Stimulated activated CD8-positive, alpha-beta memory T cell treated with anti-CD3 and anti-CD28 coated beads, Interleukin-2, amount 100 ng/mL, for 1 hour (primary cell): ENCODE measurements at places on chromosomes 5 and 9.

- DNase-seq = peak; percentile 29
Measured at GRCh38 chr5:119411361-119412278, 40.7 kb upstream of the HSD17B4 start.

GRCh38 chr5:95087816-95088317 lies 197.0 kb downstream of the MCTP1 start:
- no peak for DNase-seq

- no peak for DNase-seq
Measured at GRCh38 chr5:96093340-96093739, 131.7 kb upstream of the ELL2 start.

GRCh38 chr5:124718380-124718789 lies 28.1 kb downstream of the ZNF608 start:
- DNase-seq = no peak

DNA sequence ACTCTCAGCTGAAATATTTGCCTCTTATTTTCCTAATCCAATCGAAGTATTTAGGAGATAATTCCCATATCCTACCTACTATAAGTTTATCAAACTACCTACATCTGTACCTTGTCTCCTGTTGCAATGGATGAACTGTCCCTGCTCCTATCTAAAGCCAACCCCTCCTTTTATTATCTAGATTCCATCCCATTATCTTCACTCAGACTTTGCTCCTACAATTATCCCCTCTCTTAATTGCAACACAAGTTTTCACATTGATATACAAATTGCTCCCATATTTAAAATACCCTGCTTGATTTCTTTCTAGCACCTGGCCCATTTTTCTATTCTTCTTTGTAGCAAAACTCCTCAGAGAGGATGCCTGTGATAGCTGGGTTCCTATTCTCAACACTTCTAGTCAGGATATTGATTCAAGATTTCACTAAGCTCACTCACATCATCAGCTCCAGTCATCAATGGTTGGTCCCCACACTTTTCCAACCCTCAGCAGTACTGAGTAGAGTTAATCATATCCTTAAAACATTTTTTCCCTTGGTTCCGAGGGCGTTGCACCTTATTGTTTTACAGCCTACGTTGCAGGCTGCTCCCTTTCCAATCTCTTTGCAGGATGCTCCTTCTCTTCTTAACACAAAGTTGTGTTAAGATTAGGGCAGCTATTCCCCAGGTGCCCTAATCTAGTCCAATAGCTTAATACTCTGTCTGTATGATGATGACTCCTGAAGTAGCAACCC lies 177.8 kb upstream of the PTGER4 start:
- DNase-seq = no peak

DNA sequence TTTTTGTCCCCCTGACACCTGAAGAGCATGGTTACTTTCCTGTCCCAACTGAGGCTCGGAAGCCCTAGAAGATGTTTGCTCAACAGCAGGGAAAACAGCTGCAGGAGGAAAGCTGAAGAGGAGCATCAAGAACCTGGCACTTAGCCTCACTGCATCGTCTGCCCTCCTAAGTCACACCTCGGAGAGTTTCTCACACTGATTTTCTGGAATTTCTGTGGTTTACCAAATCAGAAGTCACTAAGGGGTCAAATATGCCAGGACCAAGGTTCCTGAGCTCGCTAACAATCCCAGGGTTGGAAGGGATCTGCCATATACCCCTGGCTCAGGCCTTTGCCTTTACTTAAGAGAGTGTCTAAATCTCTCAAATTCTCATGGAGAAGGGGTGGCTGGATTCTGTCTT lies 5.3 kb downstream of the IL12B start:
- DNase-seq = no peak

DNA sequence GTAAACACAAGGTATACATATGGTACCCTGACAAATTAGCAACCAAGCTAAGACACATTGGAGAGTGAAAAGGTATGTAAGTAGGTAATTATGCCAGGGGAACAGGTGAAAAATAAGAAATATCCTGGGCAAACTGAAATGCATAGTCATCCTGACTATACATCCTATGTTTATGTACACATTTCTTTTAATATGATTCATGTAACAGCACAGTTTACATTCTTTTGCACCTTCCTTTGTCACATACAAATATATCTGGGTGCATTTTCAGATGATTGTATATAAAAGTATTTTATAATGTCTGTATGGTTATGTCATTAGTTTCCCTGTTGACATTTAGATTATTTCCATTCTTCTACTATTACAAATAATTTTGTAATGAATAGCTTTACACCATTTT lies 1146.9 kb downstream of the EFNA5 start:
- no peak for DNase-seq

GRCh38 chr9:92668746-92669526 lies 995 bp downstream of the IPPK start:
- no peak for DNase-seq

DNA sequence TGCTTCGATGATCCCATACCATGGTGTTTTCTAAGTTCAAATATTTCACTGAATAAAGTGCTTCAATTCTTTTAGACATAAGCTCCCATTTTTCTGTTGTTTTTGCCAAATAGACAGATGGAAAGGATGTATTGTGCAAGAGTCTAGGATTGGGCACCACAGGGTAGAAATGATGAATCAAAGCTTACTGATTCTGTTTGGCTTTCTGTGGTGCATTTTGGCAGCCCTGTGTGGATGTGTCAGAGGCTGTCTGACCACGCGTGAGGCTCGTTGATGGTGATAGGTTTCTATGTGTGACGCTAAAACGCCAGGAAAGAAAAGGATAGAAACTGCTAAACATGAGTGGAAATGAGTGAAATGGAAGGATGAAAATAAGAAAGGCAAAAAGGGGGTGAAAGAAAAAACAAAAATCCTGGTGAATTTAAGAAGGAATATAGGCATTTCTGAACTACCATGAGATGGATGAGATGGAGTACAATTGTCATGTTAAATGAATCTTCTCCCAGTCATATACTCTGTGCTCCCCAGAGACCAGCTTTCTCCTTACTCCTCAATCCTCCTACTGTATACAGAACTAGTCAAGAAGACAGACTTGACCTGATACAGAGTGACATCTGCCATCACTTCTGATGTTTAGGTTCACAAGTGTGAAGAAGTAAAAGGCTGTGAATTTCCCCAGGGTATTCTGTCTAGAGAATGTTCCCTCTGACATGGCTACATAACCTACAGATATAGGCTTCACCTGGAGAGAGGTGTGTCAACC lies 54.4 kb downstream of the ANKH start:
- DNase-seq = no peak

- no peak for DNase-seq
Measured at GRCh38 chr5:157596487-157596886, 20.9 kb upstream of the ADAM19 start.

- no peak for DNase-seq
Measured at GRCh38 chr9:118829334-118829733, 539.9 kb downstream of the BRINP1 start.

GRCh38 chr5:157767689-157768088 lies 24.2 kb downstream of the LSM11 start:
- DNase-seq = no peak

GRCh38 chr5:93909356-93909755 lies 168.0 kb upstream of the POU5F2 start:
- no peak for DNase-seq

DNA sequence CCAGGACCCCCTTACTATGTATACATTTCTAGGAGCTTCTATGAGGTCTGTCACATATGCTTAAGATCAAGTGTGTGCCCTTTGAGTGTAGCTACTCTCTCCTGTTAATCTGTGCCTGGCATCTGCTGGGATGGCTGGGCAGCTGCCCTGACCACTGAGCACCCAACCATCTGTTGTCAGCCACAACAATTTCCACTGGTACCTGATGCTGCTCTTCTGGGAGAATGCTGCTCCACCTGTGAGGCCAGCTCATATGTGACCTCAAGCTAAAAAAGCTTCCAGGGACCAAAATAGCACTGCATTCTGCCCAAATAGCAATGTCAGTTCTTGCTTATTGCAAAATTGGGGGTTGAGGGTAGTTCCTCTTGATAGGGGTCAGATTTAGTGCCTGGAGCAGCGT lies 595.6 kb downstream of the RAB3C start:
- DNase-seq = no peak

GRCh38 chr5:134905246-134905996 lies 490 bp downstream of the PCBD2 start:
- peak; percentile 25 for DNase-seq

GRCh38 chr5:139064613-139065012 lies 133.6 kb downstream of the SIL1 start:
- DNase-seq = no peak

DNA sequence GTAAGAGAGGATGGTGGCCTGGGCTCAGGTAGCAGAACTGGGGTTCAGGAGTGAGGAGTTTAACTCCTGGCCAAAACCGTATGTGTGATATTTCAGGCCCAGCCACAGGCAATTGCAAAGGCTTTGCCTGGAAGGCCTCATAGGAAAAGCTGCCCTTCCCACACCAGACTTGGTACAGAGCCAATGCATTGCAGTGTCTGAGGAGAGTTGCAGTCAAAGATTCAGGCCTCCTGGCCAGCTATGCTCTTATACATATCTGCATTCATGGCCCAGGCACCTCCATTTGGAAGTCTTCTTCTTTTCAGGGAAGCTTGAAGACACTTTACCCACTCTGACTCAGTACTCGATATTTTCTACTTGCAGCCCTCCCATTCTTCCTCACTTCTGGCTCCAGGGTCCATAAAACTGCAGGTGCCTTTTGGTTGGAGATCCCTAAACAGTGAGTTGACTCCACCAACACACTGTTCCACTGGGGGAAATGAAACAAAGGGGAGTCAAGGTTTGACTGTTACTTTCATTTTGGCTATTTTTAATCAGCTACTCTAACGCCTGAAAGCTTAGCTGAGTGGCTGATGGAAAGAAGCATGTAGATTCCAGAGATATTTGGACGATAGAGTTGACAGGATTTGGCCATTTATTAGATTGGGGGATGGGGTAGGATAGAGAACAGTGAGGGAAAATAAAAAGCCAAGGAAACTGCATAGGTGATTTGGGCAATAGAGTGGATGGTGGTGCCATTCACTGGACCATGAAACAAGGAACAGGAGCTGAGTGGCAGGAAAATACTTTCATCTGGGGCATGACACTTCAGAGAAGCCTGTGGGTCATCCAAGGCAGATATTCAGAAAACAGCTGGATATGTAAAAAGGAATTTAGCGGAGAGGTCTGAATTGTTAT lies 30.6 kb upstream of the IL33 start:
- no peak for DNase-seq

DNA sequence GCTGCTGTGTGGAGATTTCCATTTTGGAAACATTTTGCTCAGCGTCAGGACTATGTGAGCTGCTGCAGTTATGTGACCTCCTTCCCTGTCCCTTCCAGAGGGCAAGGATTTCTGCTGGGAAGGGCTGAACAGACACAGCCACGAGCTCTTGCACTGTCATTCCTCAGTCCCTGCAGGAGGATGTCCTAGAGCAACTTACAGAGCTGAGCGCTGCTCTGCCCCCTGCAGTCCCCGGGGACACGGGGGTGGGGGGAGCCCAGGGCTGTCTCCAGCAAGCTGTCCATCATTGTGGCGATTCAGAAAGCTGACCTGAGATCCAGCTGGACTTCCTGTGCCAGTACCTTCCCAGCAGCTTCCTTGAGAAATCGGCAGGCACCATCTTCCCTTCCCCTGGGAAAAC lies 28.0 kb upstream of the MAP1B start:
- DNase-seq = no peak

DNA sequence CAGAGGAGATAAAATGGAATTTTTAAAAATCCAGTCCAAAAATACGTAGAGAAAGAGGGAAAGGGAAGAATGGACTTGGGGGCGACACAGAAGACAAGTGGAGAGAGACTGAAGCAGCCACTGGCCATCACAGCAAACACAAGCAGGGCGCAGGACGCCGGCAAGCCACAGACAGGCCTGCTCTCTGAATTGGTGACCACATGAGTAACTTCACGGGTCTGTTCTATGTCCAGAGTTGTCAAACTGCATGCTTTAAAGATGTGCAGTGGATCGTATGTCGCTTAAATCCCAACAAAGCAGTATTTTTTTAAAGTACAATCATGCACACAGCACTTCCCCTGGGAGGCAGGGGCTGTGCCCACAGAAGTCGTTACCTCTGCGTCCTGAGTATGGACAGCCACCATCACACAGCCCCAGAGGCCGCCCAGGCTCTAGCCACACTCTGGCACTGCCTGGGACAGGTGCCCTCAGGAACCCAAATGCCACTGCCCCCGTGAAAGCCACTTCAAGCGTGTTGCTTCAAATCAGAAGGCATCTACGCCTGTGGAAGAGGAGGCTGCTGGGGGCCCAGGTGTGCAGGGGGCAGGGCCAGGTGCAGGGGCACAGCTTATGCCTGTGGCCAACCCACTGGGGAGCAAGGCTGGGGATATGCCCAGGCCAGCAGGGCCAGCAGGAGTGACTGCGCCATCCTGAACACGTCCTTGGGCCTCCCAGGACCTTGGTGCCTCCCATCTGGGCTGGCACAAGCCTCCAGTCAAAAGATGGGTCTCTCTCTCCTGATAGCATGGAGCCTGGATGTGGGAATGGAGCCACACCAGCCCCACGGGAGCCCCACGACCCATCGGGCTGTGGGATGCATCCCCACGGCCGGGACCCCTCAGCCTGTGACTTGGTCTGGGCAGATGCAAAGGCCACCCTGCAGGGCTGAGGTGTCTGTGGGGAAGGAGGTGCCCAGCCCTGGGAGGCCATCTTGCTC lies 5.9 kb upstream of the LRRC14B start:
- DNase-seq = no peak

- DNase-seq = no peak
Measured at GRCh38 chr5:97004423-97005060, 68.7 kb downstream of the LNPEP start.

GRCh38 chr5:66923922-66924321 lies 272.7 kb downstream of the CD180 start:
- no peak for DNase-seq

DNA sequence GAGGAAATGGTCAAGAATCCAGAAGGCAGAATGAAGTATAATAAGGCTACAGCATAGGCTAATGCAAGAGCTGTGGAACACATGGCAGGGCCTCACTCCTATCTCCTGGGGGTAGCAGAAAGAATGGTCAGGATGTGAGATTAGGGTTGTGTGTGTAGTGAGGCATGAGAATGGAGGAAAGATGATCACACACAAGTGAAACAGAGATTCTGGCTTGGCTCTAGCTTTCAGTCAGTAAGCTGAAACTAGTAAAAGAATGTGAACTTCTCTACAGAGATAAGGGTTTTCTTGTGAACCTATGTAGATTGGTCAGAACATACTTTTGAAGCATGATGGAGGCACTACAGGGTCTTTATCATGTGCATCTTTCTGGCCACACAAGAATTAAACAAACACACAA lies 298.8 kb downstream of the ASTN2 start:
- DNase-seq = no peak

DNA sequence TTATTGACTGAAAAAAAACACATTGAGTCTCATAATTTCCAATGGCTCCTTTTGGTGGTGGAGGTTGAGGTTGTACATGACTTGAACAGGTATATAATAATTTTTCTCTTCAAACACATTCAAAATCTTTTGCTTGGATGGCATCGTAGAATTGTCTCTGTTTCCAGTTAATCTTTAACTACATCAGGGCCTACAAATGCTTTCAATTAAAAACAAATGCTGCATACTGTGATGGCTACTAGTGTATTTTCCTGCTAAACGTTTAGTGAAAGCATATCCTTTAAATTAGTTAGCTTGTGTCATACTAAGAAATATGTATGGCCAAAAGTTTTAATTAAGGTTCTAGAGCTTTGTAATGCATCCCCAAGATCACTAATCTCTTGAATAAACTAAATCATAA lies 313.8 kb downstream of the SLF1 start:
- no peak for DNase-seq

- DNase-seq = no peak
Measured at GRCh38 chr9:134809292-134809691, 71.3 kb upstream of the FCN2 start.
